GM23248 (cell line): ENCODE measurements at places on chromosomes 12 and 14. TPM values are rescaled to one million over a fixed set of nuclear protein-coding genes. Genes with fewer than 3 reads are reported as not detected.

GRCh38 chr12:57047981-57048380, 1.9 kb downstream of the MYO1A start:
- H3K4me3 ChIP-seq: no peak overlapping the region
- no peaks in the 10 kb centered on the region for H3K36me3 ChIP-seq
- H3K27me3 ChIP-seq: peaks cover 9% of the 10 kb centered on the region; the same call in 1 of the 2 replicates
- peak; percentile 28 for DNase-seq
- H3K27ac ChIP-seq: no peak overlapping the region
- 0 out of 2 replicates have a peak, but pooled peaks cover 7% of the 10 kb centered on the region for H3K4me1 ChIP-seq

GRCh38 chr12:112182499-112182898, 57.1 kb downstream of the TRAFD1 start:
- H3K36me3 ChIP-seq: peaks cover 9% of the 10 kb centered on the region; the same call in 1 of the 2 replicates
- H3K4me1 ChIP-seq: peaks cover 11% of the 10 kb centered on the region; the same call in 1 of the 2 replicates
- no peak overlapping the region for H3K27ac ChIP-seq

LMO3 gene
- not detected in 2 replicates for total RNA-seq

DNA sequence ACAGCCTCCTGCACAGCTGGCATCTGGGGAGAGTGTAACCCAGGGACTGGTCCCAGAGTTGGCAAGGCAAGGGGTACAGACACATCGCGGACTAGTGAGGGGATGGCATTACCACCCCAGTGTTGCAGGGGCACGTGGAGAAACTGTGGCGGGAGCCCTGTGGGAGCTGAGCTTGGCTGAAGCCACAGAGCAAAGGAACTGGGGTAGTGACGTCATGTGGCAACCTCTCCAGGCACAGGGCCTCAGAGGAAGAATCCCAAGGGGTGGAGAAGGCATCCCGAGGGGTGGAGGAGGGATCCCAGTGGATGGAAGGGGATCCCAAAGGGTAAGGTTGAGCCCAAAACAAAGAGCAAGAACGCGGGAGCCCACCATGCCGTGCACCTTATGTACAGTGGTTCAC, 70.1 kb downstream of the GSC start:
- H3K4me1 ChIP-seq: no peaks in the 10 kb centered on the region
- no peaks in the 10 kb centered on the region for H3K36me3 ChIP-seq
- H3K27ac ChIP-seq: no peak overlapping the region
- no peaks in the 10 kb centered on the region for H3K27me3 ChIP-seq

DNA sequence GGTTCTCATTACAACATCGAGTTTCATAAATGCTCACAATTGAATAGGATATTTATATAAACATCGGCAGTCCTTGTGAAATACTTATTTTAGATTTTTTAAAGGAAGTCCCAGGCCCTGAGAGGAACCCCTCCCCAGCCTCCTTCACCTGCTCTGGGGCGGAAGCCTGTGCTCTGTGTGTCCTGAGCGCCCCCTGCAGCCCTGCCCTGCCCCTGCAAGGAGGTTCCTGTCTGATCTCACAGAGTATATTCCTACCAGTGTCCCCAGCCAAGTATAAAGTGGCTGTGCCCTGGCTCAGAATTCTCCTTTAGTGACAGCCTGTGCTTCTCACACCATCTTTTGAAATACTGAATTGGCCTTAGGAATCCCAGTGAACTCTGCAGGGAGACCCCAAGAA, 659.5 kb downstream of the TMEM121 start:
- no peaks in the 10 kb centered on the region for H3K4me1 ChIP-seq
- no peak overlapping the region for H3K27ac ChIP-seq
- no peaks in the 10 kb centered on the region for H3K27me3 ChIP-seq
- no peaks in the 10 kb centered on the region for H3K36me3 ChIP-seq
- H3K4me3 ChIP-seq: no peak overlapping the region

RD3L gene
- not detected in 2 replicates for total RNA-seq

DNA sequence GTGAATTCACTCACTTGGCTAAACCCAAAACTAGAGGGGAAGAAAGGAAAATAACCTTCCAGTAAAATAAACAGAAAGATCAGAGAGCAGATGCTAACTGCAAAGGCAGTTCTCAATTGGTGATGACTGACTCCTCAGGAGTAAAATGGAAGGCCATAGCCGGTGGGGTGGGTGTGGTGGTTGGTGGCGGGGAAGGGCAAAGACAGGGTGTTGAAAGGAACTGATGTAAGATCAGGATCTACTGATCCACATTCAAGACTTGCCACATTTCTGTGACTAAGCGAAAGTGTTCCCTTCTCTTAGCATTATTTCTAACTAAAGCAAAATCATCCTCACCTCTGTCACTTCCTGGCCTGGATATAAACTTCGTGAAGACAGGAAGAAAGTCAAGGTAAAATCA, 26.3 kb upstream of the TC2N start:
- no peaks in the 10 kb centered on the region for H3K27me3 ChIP-seq
- DNase-seq: peak; percentile 15
- H3K27ac ChIP-seq: peak overlapping the region; percentile 20; the same call in 1 of the 2 replicates
- H3K4me1 ChIP-seq: peaks cover 27% of the 10 kb centered on the region
- H3K36me3 ChIP-seq: peaks cover 20% of the 10 kb centered on the region
- no peak overlapping the region for H3K4me3 ChIP-seq

- no peak overlapping the region for H3K4me3 ChIP-seq
- no peaks in the 10 kb centered on the region for H3K36me3 ChIP-seq
- no peak overlapping the region for H3K27ac ChIP-seq
- peaks cover 25% of the 10 kb centered on the region for H3K4me1 ChIP-seq
Observed at GRCh38 chr14:71475916-71476315, 456.3 kb upstream of the RGS6 start.

GRCh38 chr14:55976219-55976618, 142.0 kb upstream of the PELI2 start:
- DNase-seq: no peak
- H3K36me3 ChIP-seq: no peaks in the 10 kb centered on the region
- no peaks in the 10 kb centered on the region for H3K27me3 ChIP-seq
- no peak overlapping the region for H3K4me3 ChIP-seq
- no peak overlapping the region for H3K27ac ChIP-seq
- H3K4me1 ChIP-seq: no peaks in the 10 kb centered on the region

ZFHX2 gene
- under 0.01 TPM in 1 of 2 replicates, not detected in the other for total RNA-seq

NRXN3 gene
- 0.11 TPM in 1 of 2 replicates, not detected in the other for total RNA-seq

- H3K4me3 ChIP-seq: no peak overlapping the region; the same call in 1 of the 2 replicates
- H3K4me1 ChIP-seq: peaks cover 34% of the 10 kb centered on the region
- no peaks in the 10 kb centered on the region for H3K27me3 ChIP-seq
Observed at GRCh38 chr12:89733579-89734201, 25.1 kb upstream of the ATP2B1 start.

DNA sequence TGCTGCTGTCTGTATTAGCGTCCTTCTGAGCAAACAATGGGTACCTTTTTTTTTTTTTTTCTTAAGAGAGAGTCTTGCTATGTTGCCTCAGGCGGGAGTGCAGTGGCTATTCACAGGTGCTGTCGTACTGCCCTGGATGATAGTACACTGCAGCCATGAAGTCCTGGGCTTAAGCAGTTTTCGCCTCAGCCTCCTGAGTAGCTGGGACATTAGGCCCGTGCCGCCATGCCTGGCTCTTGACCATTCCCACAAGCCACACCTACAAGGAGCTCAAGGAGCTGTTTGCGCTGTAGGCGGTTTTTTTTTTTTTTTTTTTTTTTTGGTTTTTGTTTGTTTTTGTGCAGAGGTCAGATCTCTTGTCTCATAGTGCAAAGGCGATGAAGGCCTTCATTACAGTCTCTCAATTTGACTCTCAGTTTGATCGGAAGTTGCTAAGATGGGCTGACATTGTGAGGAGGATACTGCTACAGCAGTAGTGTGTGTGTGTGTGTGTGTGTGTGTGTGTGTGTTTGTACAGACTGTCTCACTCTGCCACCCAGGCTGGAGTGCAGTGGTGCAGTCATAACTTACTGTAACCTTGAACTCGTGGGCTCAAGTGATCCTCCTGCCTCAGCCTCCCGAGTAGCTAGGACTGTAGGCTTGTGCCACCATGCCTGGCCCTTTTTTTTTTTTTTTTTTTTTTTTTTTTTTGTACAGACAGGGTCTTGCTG, 34.2 kb downstream of the TRAF3 start:
- H3K27ac ChIP-seq: no peak overlapping the region
- H3K27me3 ChIP-seq: no peaks in the 10 kb centered on the region
- DNase-seq: no peak
- no peaks in the 10 kb centered on the region for H3K4me1 ChIP-seq
- no peaks in the 10 kb centered on the region for H3K36me3 ChIP-seq
- H3K4me3 ChIP-seq: no peak overlapping the region

DNA sequence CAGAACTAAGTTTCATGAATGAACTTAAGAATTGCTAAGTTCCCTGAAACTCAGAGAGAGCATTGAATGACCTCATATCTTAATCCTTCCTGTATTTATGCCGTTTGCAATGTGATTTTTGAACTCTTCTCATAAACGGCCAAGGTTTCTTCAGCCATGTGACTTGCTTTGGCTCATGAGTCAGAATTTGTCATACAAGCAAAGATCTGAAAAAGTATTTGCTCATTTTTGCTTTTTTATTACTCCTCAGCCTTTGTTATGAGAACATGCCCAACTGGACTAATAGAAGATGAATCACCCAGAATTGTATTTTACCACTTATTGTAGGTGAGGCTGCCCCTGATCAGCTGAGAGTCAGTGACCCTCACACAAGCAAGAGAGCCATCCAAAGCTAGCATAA, 693.8 kb downstream of the BCL11B start:
- DNase-seq: peak; percentile 18

DNA sequence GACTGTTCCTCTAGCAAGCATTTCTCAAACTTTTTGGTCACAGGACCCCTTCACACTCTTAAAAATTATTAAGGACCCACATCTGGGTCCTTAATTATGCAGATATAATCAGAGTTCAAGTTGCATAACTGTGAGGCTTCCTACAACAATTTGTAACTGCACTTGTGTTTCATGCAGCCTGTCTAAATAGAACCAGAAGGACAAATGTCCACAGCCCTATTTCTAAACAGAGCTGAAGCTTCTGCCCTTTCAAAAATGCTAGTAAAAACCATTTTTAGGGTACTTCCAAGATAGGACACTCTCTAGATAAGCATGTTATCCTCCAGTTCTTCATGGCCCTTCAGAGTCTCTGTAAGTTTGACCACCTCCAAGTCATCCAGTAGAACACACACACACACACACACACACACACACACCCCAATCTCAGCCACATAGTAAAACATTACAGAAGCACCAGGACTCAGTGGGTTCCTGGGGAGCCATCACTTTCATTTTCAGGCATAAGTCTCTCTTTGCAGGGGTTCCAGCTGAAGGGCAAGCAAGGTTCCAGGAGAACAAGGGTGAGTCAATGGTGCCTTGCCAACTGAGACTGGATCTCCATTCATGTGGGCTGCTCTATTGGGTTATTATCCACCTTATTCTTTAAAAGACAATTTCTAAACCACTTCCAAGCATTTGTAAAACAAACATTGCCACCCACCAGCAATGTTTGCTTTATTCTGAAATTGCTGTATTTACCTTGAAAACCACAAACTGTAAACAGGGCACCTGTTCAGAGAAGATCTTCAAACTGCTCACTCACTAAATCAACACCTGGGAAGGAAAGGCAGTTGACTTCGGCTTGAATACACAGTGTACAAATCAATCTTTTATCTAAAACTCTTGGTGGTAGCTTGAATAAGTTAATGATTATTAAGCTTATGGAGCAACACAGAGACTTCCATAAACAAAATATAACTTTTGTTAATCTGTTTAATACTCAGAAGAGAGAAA, 64.1 kb downstream of the ITPR2 start:
- DNase-seq: no peak
- H3K4me3 ChIP-seq: no peak overlapping the region
- no peak overlapping the region for H3K27ac ChIP-seq
- H3K27me3 ChIP-seq: no peaks in the 10 kb centered on the region
- H3K4me1 ChIP-seq: no peaks in the 10 kb centered on the region

DNA sequence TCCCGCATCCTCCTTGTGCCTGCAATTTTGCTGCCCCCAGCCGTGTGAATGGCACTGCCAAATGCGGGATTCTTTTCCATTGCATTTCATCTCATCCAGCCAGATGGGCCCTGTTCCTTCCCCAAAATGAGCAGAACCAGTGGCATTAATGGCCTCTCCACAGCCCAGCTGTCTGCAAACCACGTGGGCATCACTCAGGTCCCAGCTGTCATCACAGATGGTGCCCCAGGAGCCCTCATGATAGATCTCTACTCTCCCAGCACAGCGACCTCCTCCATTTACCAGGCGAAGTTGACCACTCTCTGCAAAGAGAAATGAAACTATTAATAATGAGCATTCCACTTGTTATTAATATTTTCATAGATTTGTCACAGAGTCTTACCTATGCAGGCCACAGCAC, 17.1 kb downstream of the CD163 start:
- no peaks in the 10 kb centered on the region for H3K27me3 ChIP-seq
- DNase-seq: no peak
- no peak overlapping the region for H3K27ac ChIP-seq
- no peaks in the 10 kb centered on the region for H3K36me3 ChIP-seq

DNA sequence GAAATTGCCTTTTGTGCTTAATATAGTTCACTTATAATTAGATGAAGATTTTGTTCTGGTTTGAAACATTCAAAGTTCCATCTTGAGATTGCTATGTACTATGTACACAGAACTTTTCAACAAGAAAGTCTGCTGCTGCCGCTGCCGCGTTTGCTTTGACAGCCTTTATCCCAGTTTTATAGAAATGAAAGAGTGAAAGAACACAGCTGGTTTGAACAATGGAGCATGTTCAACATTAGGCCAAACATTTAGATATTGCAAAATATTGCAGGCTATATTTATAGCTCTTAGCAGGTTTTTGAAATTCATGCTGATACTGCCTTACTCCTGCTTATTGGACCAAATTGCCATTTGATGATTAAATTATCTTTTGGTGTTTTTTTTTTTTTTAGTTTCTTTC, 299.8 kb upstream of the PRKD1 start:
- peak; percentile 24 for DNase-seq
- H3K27ac ChIP-seq: peak overlapping the region; percentile 51
- H3K4me3 ChIP-seq: peak overlapping the region; percentile 28
- H3K4me1 ChIP-seq: peaks cover 31% of the 10 kb centered on the region
- no peaks in the 10 kb centered on the region for H3K27me3 ChIP-seq

DNA sequence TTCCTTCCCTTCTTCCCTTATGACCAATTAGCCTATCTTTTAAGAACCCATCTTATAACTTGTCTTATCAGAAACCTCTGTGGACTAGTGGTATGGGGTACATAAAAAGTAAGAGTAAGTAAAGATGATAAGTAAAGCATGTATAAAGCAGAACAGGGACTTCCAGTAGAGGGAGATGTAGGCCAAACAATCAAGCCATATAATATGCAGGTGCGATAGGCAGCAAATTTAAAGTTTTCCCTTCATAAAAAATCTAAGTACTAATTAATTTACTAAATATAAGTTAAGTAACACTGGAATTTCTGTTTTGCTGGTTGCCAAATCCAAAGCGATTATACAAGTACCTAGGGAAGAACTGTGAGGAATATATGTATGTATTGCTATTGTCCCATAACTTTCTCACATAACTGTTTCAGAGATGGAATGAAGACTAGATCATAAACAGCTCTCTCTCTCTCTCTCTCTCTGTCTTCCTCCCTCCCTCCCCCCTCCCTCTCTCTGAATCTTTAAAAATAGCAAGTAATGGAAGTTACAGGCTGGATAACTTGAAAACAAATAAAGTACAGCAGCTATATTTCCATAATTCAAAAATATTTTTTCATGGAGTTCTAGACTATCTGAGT, 25.7 kb downstream of the METTL25 start:
- peak; percentile 45 for DNase-seq
- H3K36me3 ChIP-seq: no peaks in the 10 kb centered on the region
- no peaks in the 10 kb centered on the region for H3K27me3 ChIP-seq
- no peaks in the 10 kb centered on the region for H3K4me1 ChIP-seq
- no peak overlapping the region for H3K27ac ChIP-seq

ANP32D gene
- total RNA-seq: not detected in 2 replicates

GRCh38 chr14:23243066-23243465, 5.3 kb downstream of the RNF212B start:
- no peaks in the 10 kb centered on the region for H3K36me3 ChIP-seq
- H3K4me1 ChIP-seq: no peaks in the 10 kb centered on the region
- no peaks in the 10 kb centered on the region for H3K27me3 ChIP-seq

KRT71 gene
- total RNA-seq: not detected in 2 replicates
